Stomach (tissue), 19 donors: ENCODE measurements at places on chromosomes 16 and 17. TPM values are rescaled to one million over a fixed set of nuclear protein-coding genes. Genes with fewer than 3 reads are reported as not detected.

- no peak for DNase-seq
Measured at GRCh38 chr16:74942977-74943918, 41.7 kb downstream of the WDR59 start.

Gene TEKT3
- not detected for total RNA-seq

- peak; percentile 58 for DNase-seq
Measured at GRCh38 chr17:75773808-75774470, 8.9 kb upstream of the GALK1 start.

DNA sequence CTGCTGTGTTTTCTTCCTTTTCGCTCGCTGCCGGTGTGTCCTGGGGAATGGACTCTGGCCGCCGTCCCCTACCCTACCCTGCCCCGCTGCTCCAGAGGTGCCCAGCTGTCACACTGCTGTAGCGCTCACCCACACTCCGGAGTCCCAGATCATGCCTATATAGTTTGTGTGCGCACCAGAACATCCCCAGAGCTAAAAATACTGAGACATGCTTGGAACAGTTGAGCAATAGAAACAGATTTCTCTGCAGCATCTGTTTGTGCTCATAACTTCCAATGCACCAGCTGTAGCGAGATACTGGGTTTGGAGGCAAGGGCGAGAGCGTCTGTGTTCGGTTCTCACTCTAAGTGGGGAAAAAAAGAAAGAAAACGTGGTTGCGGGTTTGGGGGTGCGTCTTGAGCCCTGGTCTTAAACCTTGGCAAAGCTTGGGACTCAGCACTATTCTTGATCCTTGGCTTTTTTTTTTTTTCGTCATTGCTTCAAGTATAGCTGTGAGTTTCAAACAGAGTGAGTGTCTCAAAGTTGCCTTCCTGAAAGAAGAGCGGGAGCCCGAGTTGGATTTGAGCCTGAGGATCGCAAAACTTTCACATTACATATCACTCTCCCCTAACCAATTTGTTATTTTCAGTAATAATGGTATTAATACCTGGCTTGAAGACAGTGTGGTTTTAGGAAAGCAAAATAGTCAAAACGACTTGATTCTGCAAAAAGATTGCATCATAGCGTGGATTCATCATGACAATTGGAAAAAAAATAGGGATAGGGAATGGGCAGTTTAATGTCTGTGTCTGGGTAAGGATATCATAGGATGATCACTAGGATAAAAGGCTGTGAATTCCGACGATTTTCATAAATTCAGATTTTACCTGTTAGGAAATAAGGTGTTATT lies 621 bp downstream of the KCNJ2 start:
- DNase-seq, result no peak

DNA sequence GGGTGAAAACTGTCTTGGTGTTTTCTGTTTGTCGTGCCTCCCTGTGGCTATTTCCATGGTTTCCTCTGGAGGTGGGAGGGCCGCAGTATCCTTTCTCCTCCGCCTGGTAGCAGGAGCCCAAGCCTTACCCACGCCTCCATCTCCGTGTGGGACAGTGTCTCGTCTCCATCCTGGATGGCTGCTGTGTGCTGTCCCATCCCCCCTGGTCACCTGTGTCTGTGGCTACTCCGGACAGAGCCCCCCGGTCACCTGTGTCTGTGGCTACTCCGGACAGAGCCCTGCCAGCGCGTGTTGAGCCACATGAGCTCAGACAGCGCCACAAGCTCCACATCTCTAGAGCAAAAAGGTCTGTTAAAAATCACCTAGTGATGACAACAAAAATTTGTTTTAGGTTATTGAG lies 198.2 kb upstream of the CHMP6 start:
- DNase-seq, result no peak

Gene KCNH4
- not detected for total RNA-seq

DNA sequence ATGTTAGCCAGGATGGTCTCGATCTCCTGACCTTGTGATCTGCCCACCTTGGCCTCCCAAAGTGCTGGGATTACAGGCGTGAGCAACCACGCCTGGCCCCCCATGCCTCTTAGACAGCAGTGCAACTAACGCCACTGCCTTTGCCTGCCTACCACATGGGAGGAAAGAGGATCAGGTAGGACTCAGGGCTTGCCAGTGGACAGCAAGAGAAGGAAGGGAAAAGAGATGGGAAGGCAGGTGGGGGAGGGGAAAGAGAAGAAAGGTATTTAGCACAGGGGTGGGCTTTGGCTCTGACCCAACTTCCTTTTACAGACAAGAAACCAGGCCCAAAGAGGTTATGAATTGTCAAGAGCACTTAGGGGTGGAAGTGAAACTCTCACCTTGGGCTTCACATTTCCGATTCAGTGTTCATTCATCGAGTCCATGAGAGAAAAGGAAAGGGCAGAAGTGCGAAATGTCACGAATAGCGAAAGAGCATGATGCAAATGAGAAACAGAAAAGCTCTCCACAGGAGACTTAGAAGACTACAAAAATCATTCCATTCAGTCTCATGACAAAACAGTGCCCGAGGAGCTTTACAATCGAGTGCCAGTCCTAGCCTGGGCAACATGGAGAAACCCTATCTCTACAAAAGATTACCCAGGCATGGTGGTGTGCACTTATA lies 36.4 kb downstream of the CDK5R1 start:
- peak; percentile 26 for DNase-seq

Gene GALR2
- not detected for total RNA-seq

Gene ABCA8
- 15.2 TPM for total RNA-seq

GRCh38 chr16:14140923-14141322 lies 69.8 kb downstream of the MRTFB start:
- DNase-seq, result no peak

DNA sequence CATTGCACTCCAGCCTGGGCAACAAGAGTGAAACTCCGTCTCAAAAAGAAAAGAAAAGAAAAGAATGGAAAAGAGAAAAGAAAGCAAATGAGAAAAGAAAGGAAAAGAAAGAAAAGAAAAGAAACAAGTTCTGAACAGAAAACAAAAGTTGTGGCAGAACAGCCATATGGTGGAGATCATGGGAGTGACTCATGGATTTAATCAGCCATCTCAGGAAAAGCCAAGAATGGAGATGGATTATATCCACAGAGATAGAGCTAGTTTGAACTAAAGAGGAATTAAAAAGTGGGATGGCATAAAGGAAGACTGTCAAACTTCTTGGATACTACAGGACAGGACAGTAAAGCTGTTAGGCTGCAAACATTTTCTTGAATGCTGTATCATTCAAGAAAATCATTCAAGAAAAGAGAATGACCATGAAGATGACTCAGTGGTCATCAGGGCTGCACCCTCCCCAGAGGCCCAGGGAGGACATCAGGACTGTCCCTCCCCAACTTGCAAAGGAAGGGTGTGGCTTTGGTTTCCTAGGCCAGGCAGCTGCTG lies 120.6 kb downstream of the USP22 start:
- no peak for DNase-seq

Gene LRRC37A
- 1.0 TPM for total RNA-seq

DNA sequence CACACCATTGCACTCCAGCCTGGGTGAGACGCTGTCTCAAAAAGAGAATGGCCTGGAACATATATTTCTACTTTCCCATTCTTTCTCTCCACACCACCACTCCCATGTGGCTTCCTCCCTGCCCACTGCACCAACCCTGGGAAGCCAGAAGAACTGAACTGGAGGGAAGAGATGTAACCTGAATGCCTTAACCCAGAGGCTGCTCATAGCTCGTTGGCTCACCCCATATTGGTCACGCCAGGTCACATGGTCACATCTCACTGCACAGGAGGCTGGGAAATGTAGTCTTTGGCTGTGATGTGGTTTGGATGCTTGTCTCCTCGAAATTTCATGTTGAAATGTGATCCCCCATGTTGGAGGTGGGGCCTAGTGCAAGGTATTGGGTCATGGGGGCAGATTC lies 5.9 kb upstream of the DNAH17 start:
- no peak for DNase-seq

DNA sequence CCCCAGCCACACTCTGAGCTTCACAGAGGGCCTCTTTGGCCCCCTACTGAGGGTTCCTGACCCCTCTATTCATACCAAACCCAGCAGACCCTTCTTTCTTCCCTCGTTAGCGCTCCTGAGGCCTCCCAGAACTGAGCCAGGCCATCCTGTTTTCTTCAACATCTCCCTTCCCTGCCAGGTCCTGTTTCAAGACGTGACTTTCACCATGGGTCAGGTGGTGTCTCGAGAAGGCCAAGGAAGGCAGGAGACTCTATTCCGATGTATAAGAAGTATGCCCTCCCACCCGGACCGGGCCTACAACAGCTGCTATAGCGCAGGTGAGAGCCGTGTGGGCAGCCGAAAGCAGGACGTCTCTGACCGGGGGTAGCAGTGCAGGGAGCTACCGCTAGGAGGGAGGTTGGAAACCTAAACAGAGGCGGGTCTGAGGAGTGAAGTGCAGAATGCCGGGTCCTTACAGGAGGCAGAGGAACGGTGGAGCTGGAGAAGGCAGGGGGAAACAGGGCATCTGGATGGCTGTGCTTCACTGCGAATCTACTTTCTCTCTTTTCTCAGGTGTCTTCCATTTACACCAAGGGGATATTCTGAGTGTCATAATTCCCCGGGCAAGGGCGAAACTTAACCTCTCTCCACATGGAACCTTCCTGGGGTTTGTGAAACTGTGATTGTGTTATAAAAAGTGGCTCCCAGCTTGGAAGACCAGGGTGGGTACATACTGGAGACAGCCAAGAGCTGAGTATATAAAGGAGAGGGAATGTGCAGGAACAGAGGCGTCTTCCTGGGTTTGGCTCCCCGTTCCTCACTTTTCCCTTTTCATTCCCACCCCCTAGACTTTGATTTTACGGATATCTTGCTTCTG lies 1.3 kb upstream of the SENP3 start:
- DNase-seq, result peak; percentile 81

Gene PRKCA
- total RNA-seq, result 14.0 TPM
